Activated naive CD8-positive, alpha-beta T cell treated with anti-CD3 and anti-CD28 coated beads for 36 hours (primary cell): ENCODE measurements at places on chromosomes 3 and 15. TPM values are rescaled to one million over a fixed set of nuclear protein-coding genes. Genes with fewer than 3 reads are reported as not detected.

GRCh38 chr15:75695634-75696310, 16.9 kb downstream of the CSPG4 start:
- DNase-seq = no peak

The ECE2 gene
- total RNA-seq = not detected

- DNase-seq = no peak
These were observed 110.9 kb downstream of the STXBP5L start for GRCh38 chr3:121018917-121019321.

DNA sequence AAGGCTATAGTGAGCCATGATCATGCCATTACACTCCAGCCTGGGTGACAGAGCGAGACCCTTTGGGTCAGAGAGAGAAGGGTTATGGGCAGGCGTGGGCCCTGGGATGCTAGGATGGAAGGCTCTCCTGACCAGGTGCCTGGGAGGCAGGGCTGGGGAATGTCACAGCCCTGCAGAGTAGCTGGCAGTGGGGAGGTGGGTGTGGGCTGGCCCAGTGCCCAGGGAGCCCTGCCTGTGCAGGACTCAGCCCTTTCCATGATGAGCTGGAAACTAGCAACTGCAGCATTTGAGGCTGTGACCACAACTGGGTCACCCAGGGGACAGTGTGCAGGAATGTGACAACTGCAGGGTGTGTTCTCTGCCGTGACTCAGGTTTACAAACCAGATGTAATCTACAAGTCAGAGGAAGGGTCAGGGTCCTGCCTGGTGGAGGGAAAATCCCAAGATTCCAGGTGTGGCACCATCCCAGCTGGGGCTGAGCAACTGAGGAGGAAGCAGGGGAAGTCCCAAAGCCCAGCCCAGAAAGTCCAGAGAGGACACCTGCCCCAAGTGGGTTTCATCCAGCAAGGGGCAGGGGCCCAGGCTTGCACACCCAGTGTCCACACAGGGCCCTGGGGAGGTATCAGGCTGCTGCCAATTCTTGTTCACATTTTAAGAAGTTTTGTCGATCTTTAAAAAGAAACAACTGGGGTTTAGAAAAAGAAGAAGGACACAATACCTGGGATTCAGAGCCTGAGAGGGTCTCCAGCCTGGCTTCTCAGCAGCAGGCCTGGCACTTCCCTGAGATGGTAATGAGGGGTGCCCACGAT, 45.5 kb downstream of the SLC28A1 start:
- DNase-seq = peak; percentile 16

DNA sequence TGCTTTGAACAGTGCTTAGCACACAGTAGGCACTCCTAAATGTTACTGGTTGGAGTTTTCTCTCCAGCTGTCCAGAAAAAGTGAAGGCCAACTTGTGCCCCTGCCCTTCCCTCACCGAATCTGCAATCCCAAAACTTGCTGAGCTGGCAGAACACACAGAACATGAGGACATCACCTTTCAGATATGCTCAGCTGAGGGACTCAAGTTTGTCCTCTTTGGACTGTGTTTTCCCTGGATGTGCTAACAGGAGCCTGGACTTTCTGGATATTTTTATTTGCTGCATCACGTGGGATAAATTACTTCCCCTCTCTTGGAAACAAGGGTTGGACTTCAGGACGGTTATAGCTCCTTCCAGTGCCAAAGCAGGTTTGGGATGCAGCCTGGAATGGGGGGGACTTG, 59.5 kb upstream of the SMAD6 start:
- no peak for DNase-seq

The CDCP1 gene
- total RNA-seq = 1.1 TPM

The ITIH1 gene
- not detected for total RNA-seq

The BCHE gene
- not detected for total RNA-seq

DNA sequence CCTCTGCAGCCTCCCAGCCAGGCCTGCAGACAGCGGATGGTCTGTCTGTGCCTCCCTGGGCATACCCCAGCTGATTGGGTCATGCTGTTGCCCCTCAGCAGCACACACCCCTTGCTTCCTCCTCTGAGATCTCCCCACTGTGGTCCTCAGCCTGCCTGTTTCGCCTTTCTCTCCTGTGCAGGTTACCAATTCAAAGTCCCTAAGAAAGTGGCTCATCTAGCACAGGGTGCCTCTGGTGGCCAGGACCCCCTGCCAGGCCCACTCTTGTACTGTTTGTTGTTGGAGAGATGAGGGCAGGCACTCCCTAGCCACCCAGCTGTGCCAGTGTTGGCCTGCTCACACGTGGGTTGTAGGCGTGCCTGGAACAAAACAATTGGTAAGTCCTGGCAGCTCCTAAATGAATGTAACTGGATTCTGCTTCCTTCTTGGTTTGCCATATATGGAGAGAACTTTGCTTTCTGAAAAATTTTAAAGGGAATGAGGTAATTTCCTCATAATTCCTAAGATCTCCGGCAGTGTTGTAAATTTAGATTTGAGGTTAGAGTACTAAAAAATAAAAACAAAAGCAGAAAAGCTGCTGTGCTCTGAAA, 213.2 kb upstream of the IL12A start:
- no peak for DNase-seq

The MASP1 gene
- not detected for total RNA-seq

DNA sequence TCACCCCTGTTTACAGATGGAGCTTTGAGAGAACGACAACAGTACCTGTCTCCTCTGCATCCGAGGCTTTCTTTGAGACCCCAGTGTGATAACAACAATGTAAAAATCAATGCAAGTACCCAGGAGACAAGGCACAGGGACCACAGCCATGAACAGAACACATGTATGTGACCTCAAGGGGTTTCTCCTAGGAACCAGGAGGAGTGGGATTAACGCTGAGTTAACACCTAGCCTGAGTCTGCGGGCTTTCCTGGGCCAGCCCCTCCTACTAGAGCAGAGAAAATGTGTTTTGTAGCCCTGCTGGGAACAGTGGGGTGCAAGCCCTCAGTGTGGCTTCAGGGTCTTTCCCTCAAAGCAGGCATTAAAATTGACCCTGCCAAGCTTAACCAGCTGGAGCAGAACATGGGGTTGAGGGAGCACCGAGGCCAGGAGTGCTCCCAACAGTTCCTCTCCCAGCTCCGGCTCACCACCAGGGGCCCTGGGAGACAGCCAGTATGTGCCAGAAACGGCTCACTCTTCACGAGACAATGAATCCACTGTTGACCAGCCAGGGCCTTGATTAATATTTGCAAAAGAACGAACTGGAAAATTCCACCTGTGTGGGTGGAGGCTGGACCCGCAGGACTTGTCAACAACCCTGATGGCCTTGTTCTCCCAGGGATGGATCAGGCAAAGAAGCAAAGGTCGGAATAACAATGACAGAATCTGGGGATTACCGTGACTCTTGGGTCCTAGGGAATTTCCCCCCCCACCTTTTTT, 3.6 kb downstream of the CHDH start:
- DNase-seq = no peak

- no peak for DNase-seq
These were observed 27.6 kb downstream of the GNB5 start for GRCh38 chr15:52163321-52164190.

- DNase-seq = no peak
These were observed 10.6 kb upstream of the POU1F1 start for GRCh38 chr3:87287011-87287410.

- DNase-seq = no peak
These were observed 106.3 kb downstream of the PROS1 start for GRCh38 chr3:93867425-93867824.

- DNase-seq = no peak
These were observed 3.4 kb downstream of the TMCC1 start for GRCh38 chr3:129890125-129890524.
